Activated gamma-delta T cell treated with Interleukin-2 at 50 U/mL for 16 hours (primary cell): ENCODE measurements at places on chromosomes 1 and 21.
A peak's percentile ranks its signal among the peaks of the same experiment; 100 is the strongest.

DNA sequence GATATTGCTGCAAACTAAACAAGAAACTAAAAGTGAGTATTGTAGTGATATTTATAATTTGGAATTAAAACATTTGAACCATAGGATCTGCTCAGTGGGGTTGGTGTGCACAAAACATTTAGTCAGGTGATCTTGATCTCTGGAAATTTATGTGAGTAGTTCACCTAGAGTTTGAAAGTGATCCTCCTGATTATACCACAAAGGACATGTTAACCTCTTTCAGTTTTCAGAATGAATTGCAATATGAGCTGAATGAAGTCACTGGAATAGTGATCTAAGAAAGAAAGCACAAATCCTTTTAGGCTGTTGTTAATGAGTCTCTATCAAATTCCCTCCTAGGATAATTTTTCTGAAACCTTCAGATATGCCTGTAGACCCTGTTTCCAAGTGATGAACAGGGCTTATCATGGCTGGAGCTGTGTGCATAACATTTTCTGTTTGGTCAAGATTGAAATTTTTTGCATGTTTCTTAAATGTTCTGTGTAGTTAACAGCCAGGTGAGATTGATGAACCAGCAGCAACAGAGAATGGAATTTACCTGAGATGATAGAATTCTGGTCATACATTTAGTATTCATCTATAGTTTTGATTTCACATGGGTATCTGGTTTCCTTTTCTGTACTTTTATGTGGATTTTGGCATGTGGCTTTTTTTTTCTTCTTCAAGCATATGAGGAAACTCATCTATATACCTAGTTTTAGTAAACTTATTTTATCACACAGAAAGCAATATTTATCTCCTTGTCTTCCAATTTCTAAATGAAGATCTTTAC is 25.5 kb downstream of the CDC14A start:
- no peak for DNase-seq

- DNase-seq = no peak
These were observed 3.5 kb downstream of the HDGF start for GRCh38 chr1:156747742-156748669.

DNA sequence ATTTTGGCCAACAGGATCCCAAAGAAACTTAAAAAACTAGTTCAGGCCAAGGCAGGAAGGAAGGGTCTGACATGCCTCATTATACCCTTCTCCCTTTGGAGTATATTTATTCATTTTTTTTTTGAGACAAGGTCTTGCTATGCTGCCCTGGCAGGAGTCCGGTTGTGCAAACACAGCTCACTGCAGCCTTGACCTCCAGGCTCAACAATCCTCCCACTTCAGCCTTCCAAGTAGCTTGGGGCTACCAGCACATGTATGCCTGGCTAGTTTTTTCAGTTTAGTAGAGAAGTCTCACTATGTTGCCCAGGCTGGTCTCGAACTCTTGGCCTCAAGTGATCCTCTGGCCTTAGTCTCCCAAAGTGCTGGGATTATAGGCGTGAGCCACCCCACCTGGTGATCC is 5.2 kb downstream of the YARS1 start:
- DNase-seq = no peak

DNA sequence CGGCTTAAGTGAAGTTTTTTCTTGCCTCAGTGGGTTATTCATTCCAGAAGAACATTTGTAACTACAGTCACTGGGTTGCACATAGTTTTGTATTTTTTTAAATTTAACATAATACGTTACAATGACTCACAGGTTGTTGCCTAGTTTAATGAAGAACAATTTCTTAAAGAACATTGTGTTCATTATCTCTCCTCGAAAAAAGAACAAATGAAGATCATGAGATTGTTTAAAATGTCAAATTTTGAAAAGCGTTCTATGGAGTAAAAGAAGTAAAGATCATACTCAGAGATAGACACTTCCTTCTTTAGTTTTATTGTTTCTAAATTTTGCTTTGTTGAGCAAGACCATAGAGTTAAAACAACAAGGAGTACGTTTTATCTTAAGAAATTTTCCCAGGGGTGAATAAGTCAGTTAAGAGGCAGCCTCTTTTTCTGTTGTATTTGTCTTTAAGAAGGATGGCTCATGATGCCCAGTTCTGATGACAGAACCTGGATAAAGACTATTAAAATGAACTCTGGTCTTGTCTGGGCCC is 10.5 kb upstream of the SLAMF1 start:
- no peak for DNase-seq

DNA sequence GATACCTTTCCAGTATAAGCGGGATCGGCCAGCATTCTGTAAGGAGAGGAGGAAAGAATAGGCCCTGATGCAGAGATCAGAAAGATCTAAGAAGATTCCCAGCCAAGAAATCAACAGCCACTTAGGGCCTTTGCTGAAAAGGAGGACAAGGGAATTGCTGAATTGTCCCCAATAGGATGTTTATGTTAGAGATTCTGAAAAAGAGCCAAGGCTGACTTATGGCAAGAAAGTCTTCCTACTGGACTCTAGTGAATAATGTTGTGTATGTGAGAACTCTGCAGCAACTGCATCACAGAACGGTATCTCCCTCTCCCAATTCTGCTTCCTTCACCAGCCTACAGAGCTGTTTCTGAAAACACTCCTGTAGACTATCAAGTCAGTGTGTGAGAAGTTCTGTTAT is 298.0 kb upstream of the CXADR start:
- no peak for DNase-seq

DNA sequence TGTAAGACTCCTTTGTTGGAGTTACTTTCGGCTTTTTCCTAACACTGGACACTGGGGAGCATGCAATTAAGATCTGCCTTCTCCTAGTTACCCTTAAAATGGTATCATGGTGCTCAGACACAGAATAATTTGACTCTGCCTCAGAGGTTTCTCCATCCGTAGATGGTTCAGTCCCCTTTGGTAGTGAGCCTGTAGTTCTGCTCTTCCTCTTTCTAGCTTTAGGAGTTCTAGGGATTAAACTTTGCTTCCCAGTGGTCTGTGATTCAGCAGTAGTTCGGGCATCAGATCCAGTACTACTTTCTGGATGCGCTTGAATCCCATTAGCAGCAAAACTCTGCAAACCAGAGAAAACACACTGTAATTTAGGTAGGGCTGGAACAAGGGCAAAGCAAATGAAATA is 1.5 kb downstream of the DNTTIP2 start:
- no peak for DNase-seq

GRCh38 chr1:193846876-193847604 is 660.6 kb upstream of the B3GALT2 start:
- no peak for DNase-seq

- DNase-seq = no peak
These were observed 154.3 kb downstream of the MAST2 start for GRCh38 chr1:45957684-45958083.

- peak; percentile 2 for DNase-seq
These were observed 50.7 kb downstream of the WNT9A start for GRCh38 chr1:227896710-227897655.

DNA sequence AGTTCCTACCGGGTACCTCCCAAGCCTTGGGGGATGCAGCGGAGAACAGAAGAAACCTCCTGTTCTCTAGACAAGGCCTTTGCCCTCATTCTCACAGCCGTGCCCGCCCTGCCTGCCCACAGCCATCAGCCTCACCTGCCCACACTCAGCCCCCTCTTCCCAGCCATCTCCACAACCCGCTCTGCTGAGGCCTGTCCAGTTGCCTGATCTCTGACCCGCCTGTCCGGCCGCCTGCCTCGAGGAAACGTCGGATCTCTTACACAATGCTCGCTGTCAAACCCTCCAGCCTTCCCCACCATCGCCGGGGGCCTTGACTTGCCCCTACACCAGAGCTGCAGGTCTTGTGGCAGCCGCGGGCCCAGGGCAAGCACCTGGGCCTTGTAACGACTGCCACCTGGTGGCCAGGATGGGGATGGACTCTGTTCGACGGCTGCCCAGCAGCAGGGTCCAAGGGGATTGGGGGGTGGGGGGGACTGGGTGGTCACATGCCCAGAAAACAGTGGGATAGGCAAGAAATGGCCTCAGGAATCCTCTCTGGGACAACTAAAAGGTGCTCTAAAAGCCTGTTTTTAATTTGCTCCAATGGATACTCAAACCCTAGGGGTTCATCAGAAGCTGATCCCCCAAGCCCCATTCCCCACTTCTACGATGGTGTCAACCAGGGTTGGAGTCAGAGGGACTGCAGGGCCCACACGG is 31.0 kb downstream of the SLC45A1 start:
- DNase-seq = peak; percentile 70

- DNase-seq = peak; percentile 72
These were observed 17.3 kb downstream of the SLAMF1 start for GRCh38 chr1:160629286-160630210.

GRCh38 chr1:160410406-160411005 is 10.1 kb downstream of the VANGL2 start:
- no peak for DNase-seq

GRCh38 chr1:230104395-230105244 is 37.6 kb downstream of the GALNT2 start:
- peak; percentile 63 for DNase-seq

GRCh38 chr1:36160949-36161485 is 5.1 kb downstream of the MAP7D1 start:
- DNase-seq = peak; percentile 66

DNA sequence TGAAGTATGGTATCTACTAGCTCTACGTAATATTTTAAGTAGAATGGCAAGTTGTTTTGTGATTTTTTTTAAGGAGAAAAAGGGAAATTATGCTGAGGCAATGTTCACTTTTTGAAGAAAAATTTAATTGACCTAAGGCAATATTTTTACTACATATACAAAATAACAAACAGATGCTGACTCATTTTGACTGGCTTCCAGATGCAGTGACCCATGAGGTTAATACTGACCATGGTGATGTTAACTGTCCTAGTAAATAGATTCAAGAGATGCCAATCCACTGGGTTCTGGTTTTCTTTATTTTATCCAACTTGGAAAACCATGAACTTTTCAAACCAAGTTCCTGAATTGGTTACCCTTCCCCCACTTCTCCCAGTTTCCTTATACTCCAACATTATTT is 154.9 kb downstream of the CRB1 start:
- no peak for DNase-seq

DNA sequence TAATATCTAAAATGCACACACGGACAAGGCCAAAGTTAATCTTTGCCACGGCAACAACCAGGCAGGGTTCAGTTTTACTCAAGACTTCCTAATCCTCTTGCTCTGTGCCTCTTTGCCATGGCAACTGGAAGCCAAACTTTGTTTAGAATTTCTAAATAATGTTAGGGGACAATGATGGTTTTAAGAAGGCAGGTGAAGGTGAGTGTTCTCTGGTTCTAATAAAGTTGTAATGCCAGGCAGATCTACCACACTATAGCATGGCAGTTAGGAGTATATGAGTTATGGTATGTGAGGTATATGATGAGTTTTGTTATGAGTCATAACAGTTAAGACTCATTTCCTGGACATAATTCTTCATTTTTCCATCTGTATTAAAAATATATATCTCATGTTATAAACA is 2.7 kb downstream of the PTPRC start:
- no peak for DNase-seq
